ENCODE measurements at places on chromosomes 13 and 19. TPM values are rescaled to one million over a fixed set of nuclear protein-coding genes. Genes with fewer than 3 reads are reported as not detected.

GRCh38 chr13:110129539-110130186 lies 177.3 kb downstream of the COL4A1 start:
- DNase-seq = no peak

GRCh38 chr13:99294958-99295357 lies 12.2 kb downstream of the GPR183 start:
- DNase-seq = no peak

NLRP5 gene
- not detected for total RNA-seq

DNA sequence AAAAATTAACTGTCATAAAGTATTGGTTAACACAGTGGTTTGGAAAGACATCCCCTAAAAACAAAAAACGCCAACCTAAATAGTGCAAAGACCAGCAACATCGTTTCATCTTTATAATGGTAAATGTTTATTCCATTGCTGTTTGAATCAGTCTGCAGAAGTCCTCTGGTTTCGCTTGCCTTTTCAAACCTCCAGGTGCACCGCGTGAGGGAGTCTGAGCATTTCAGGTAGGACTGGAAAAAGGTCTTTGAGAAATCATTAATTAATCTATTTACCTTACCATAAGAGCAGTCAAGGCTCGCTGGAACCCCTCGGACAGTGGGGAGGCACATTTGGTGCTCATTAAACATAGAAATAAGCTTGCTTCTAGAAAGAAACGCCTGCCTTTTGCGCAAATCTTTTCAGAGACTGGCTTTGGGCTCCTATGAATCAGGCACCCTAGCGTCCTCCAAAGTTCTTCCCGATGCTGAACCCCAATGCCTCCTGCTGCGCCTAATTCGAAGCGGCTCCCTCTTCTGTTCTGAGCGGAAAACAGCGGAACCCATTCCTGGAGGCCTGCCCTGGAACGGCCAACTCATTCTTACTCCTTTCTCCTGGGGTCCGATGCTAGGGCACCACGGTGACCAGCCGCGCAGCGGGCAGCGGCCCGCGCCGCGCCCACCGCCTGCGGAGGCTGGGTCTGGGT lies 951 bp upstream of the MTUS2 start:
- DNase-seq = no peak

GZMM gene
- not detected for total RNA-seq

- DNase-seq = no peak
These were observed 782 bp upstream of the JUND start for GRCh38 chr19:18282021-18282787.

DNA sequence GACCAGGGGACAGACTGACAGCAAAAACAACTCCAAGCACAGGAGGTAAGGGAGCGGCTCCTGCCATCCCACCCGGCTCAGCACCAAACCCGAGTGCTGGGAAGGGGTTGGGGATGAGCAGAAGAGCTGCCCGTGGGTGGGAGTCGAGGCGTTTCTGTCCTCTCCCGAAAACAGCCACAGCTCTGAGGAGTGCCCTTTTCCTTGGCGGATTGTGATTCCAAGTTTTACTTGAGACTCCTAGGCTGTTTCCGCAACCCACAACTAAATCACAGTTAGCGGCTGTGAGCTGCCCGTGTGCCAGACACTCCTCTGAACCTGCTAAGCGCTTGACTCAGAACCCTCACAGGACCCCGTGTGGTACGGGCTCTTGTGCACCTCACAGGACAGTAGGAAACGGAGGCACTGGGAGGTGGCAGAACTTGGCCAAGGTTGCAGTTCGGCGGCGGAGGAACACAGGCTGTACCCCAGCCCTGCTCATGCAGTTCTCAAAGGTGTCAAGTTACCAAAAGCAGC lies 21.4 kb downstream of the CFAP97D2 start:
- no peak for DNase-seq

FLT1 gene
- total RNA-seq = 46.0 TPM

DDX49 gene
- 51.6 TPM for total RNA-seq

DNA sequence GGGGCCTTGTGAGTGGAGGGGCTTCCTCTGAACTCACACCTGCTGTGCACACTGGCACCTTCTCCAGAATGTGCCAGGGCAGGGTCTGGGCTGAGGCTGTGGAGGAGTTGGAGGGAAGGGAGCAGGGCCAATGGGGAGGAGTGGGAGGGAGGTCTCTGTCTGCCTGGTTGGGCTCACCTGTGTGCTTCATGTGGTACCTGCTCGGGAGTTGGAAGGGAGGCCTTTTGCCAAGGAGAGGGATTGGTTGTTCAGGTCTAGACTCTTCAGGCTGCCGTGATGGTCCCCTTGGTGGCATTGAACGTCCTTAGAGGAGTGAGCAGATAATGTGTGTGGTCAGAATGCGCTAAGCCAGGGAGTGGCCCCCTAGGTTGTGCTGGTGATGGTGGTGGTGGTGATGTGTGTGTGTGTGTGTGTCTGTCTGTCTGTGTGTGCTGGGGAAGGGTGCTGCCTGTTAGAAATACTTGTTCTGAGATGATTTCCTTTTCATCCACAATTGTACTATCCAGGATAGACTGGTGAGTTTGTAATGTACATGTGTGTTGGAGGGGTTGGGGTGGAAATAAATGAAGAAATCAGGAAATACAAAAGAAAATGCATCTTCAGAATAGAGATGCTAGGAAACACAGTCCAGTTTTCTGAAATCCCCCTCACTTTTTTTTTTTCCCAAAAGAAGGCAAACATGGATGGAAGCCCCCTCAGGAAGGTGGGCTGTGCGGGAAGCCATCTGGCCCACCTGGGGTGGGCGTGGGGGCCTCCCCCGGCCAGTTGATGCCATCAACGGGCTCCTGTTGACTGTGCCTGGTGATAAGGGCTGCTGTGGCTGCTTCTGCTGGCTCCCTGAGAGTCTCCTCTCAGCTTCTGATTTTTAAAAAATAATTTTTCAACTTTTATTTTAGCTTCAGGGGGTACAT lies 140.5 kb upstream of the ZNF536 start:
- no peak for DNase-seq

- no peak for DNase-seq
These were observed 1.3 kb downstream of the UBL3 start for GRCh38 chr13:29849071-29849631.

DNA sequence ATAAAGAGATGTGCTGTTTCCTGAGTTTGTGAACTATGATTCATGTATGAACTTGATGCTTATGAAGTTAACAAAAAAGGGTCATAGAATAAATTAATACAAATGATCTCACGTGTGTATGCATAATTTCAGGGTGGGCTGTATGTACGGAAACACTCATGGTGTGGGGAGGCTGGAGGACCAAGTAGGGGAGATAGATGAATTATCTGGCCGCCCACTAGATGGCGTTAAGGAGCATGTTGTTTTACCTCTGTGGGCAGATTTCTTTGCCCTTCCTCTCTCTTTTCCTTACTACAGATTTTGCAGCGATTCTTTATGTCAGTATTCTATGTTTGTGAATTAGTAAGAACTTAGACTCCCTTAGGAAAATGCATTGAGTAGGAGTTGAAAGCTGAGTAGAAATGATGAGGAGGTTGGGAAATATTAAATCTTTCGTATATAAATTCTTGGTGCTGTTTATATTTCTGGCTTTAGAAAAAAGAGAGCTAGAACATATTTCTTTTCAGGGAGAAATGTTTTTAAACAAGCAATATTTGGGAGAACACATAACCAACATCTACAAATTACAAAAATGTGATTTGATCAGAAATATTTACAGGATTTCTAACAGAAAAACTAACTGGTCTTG lies 47.4 kb upstream of the TMTC4 start:
- DNase-seq = no peak

- no peak for DNase-seq
These were observed 387.8 kb upstream of the GPC6 start for GRCh38 chr13:92838786-92839185.

DNA sequence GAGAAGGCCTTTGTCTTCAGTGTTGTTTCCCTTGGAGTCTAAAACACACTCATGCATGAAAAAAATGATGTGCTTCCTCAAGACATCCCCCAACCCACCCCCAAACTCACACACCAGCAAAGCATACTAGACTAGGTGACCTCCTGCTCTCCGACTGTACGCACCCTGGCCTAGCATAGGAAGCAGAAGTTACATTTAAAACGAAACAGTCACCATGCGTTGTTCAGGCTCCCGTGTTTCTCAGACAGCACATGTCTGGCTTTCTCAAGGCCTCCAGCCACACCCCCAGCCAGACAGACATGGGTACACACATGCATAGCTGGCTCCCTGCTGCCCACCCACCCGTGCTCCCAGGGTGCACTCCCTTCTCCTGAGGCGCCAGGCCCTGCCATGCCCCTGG lies 28.7 kb upstream of the C1QTNF9 start:
- no peak for DNase-seq

- DNase-seq = no peak
These were observed 99.7 kb upstream of the MIR17HG start for GRCh38 chr13:91247768-91248167.

DNA sequence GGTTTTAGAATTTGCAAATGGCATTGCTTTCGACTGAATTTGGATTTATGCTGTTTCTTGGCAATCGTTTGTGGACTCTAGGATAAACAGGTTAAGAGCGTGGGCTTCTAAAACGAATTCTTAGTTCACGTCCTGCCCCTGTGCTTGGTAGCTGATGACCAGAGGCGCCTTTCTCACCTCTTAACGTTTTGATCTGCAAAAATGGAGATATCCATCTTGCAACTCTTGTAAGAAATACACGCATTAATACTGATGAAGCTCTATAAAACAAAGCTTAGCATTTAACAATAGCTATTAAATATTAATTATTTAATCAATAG lies 580 bp upstream of the KATNAL1 start:
- no peak for DNase-seq

- no peak for DNase-seq
These were observed 11.9 kb upstream of the PRKD2 start for GRCh38 chr19:46728693-46729339.

GRCh38 chr13:70408865-70409264 lies 300.6 kb upstream of the KLHL1 start:
- DNase-seq = no peak

- DNase-seq = no peak
These were observed 45.5 kb upstream of the CYP2A7 start for GRCh38 chr19:40927567-40927966.

DNA sequence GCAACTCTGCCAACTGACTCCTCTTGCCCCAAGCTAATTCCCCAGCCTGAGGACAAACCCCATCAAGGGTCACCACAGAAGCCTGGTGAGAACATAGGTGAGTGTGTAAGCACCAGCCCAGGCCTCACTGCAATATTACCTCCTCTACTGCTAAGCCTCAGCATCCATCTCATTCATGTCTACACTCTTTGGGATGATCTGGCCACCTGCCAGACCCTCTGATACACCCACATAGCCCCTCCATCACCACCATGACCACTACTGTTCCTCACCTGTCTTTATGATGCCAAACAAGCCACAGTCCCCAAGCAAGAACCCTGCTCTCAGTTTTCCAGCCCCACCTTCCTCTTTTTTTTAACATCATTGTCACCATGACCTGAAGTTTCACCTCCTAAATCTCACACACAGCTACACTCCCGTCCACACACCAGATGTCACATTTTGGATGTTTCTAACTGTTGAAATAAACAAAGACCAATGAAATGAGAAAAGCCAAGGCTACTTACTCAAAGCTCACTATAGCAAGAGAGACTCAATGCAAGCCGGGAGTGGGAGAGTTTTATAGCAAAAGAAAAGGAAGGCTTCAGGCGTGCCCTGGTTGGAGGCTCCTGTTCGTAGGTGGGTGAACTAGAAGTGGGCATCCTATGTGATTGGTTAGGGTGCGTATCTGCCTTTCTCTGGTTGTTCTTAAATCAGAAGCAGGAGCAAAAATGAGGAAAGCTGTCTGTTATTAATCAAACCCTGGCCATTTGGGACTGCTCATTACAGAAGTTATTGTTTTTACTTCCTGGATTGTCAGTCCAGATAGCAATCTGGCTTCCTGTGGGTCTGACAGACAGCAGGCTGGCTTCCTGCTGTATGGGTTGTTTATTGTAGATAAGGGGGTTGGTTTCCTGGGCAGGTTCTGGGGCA lies 2.0 kb downstream of the ZNF792 start:
- DNase-seq = no peak

- DNase-seq = no peak
These were observed 20.4 kb upstream of the ZNF83 start for GRCh38 chr19:52658595-52658994.

TARM1 gene
- total RNA-seq = not detected

GRCh38 chr19:10144361-10144760 lies 24.7 kb upstream of the EIF3G start:
- DNase-seq = no peak

DNA sequence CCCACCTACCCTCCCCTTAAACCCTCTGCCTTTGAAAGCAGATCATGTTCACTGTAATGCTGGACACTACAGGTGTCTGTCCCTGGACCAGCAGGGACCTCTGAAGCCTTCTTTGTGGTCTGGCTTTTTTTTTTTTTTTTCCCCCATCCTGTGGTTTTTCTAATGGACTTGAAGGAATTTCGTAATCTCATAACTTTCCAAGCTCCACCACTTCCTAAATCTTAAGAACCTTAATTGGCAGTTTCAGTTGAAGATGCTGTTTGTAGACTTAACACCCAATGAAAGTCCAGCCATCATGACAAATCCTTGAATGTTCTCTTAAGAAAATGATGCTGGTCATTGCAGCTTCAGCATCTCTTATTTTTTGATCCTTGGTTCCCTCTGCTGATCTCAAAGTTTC lies 45.0 kb upstream of the LRCH1 start:
- DNase-seq = no peak

All from ascending aorta (tissue), 2 donors.